ENCODE measurements at places on chromosomes 13 and 19. TPM values are rescaled to one million over a fixed set of nuclear protein-coding genes. Genes with fewer than 3 reads are reported as not detected.

OLFM4 gene
- not detected for total RNA-seq

- no peak for DNase-seq
Measured at GRCh38 chr13:102872131-102872530, 26.3 kb downstream of the ERCC5 start.

- peak; percentile 71 for DNase-seq
Measured at GRCh38 chr19:570937-571565, 1.3 kb upstream of the BSG start.

DNA sequence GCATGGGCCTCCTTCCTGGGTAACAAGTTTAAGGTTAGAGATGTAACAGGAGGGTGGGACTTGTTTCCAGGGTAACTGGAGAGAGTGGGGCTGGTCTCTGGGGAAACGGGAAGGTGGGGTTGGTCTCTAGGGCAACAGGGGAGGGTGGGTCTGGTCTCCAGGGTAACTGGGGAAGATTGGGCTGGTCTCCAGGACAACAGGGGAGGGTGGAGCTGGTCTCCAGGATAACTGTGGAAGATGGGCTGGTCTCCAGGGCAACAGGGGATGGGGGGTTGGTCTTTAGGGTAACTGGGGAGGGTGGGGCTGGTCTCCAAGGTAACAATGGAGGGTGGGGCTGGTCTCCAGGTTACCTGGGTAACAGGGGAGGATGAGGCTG, 36.5 kb downstream of the SPTBN4 start:
- DNase-seq = no peak

DNA sequence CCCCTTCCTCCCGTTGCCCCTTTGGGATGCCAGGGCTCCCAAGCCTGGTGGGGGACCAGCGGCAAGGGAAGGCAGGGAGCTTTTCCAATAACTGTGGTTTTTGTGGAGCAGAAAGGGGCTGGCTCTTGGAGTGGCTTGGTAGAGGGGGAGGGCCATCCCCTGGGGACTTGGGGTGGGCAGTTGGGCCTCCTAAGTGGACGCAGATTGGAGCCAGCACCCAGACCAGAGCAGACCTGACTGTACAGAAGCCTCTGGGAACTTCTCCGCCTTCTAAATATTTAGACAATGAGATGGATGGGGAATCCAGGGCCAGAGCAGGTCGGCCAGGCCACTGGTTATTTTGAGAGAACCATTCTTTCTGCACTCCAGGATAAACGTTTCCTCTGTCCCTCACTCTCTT, 4.2 kb downstream of the PTGIR start:
- no peak for DNase-seq

ZNF534 gene
- total RNA-seq = not detected

COLGALT1 gene
- 63.3 TPM for total RNA-seq

GRCh38 chr13:26646603-26647002, 89.1 kb downstream of the WASF3 start:
- no peak for DNase-seq

- no peak for DNase-seq
Measured at GRCh38 chr13:51673165-51673564, 88.9 kb downstream of the WDFY2 start.

DNA sequence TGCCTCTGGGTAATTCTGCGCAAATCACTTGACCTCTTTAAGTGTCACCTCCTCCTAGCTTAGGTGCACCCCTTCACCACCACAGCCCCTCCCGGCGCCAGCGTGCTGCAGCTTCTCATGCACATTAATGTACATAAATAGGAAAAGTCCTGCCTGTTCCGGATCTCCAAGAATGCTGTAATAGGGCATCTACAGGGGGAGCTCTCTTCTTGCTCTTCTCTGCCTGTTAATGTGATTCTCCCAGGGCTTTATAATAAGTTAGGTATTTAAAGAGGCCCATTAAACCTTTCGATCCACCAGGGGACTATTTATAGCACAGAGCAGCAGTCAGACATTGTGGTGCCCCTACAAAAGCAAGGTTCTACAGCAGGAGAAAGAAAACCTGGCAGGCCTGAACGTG, 35.3 kb downstream of the SOX1 start:
- DNase-seq = no peak

DNA sequence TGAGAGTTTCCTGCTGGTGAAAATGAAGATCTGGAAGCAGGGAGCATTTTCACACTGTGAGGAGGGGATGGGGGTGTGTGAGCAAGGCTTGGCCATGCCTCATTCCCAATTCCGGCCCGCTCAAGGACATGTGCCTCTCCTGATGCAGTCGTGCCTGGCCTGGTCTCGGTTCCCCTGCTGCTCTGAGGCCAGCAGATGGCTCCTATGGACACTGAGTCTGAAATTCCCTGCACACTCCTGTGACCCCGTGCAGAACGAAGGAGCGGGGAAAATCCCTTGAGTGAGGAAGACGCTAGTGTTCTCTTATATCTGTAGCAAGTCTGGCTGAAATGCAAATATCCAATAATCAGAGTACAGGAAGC, 363 bp upstream of the ZNF763 start:
- DNase-seq = no peak

IL27RA gene
- total RNA-seq = 43.8 TPM

- DNase-seq = no peak
Measured at GRCh38 chr13:72530471-72530870, 197.0 kb downstream of the MZT1 start.
